CD4-positive, alpha-beta memory T cell (primary cell): ENCODE measurements at places on chromosomes 4 and X.

GRCh38 chr4:125808022-125808421, 493.3 kb downstream of the FAT4 start:
- no peak for DNase-seq

DNA sequence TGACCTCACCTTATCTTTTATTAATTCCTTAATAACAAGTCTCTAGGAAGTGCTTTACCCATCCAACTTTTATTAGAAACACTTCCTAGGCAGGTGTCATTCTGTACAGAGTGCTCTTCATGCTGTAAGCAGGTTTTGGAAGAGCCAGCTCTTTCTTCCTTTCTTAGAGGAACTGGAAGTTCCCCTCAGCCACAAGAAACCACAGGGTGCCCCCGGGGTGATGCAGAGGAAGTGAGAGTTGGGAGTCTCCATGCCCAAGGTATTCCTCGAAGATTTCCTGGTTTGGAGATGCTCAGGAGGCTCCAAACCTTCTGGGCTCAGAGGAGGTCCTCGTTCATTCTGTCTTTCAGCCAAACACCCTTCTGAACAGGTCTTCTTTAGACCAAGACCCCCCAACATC, 83.8 kb downstream of the EGF start:
- no peak for DNase-seq

- no peak for DNase-seq
These were observed at the start of gene C4orf46 for GRCh38 chr4:158671665-158671914. C4orf46 (minus strand) TSS chr4:158671887; CDS start chr4:158671801, 86 bp downstream.

- DNase-seq: no peak
These were observed 32.5 kb upstream of the FRAS1 start for GRCh38 chr4:78024576-78025091.

GRCh38 chrX:27350476-27350875, 112.7 kb downstream of the PPP4R3C start:
- no peak for DNase-seq

DNA sequence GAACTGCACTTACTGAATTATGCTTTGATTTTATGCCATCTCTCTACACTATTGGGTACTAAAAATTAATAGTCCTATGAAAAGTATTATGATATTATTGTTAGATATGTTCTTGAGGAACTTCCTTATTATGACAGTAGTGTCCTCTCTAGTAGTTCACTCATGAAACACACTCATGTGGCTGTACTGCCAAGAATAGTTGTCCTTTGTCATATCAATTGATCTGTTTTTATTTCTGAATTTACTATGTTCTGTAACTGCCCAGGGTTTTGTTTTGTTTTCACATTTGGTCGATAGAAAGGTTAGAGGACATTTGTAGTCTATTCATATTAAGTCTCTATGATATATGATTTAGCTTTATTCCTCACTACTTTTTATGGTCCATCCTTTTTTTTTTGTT, 215.2 kb downstream of the PPARGC1A start:
- DNase-seq: no peak

DNA sequence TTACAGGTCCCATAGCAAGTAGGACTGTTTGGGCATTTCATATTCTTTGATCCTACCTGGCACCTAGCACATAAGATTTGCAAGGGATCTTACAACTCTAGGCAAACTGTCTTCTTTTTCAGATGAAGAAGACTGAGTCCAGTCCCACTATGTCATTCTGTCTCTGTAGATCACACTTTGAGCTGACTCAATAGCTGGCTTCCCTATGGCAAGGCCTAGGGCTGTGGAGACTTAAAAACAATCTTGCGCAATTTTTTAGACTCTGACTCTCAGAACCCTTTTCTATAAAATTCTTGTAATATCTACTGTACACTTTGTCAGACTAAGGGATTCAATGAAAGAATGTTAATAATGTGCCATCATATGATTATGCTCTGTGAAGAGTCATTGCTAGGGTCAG, 26.7 kb downstream of the OTC start:
- no peak for DNase-seq

GRCh38 chrX:88908056-88908455, 161.0 kb downstream of the CPXCR1 start:
- DNase-seq: no peak

GRCh38 chr4:173527103-173527891, 2.7 kb downstream of the HAND2 start:
- no peak for DNase-seq

DNA sequence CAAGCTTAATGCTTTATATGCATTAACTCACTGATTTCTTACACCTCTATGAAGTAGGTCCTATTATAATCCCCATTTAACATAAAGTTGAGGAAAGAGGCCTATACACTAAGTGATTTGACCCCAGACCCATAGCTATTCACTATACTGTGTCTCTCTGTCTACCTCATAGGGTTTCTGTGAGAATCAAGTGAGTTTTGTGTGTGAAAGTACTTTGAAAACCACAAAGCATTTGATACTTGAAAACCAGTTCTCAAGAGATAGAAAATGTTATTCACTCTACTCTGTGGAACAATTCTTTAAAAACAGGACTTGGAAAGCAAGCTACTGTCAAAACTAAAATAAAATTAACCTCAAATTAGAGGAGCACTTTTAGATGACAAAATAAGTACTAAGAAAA, 35.0 kb downstream of the SHROOM3 start:
- no peak for DNase-seq

DNA sequence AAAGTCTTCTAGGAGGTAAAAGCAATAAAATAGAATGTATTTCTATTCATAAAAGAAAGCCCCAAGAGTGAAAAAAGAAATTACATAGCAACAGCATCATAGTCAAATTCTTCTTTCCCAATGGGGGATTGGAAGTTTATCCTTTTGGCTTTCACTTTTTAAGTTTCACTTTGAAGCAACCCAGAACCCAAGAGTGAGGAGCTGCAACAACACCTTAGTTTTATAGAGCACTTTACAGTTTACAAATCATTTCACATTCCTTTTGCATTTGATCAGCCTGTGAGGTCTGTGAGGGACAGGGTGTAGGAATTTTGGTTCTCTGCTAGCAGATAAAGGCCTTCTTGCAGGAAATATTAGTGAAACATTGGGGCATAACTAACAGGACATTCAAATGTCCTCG, 112.0 kb upstream of the NDP start:
- DNase-seq: no peak

DNA sequence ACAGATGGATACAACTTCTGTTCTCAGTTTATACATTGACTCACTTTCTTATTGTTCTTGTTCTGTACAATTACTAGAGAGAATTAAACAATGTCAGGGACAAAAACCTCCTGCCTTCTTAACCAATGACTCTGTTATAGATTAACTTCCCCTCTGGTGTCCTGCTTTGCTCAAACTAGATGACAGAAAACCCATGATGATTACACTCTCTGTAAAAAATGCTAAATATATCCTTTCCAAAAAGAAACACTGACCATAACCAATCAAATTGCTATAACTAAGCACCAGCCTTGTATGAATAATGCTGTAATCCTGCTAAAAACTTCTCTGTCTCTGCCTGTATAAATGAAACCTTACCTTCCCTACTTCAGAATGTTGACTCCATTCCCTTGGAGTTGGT, 29.8 kb upstream of the IL13RA2 start:
- no peak for DNase-seq

GRCh38 chr4:139017861-139018260, 2.3 kb downstream of the NOCT start:
- no peak for DNase-seq

- no peak for DNase-seq
These were observed 122.4 kb upstream of the SLC34A2 start for GRCh38 chr4:25533256-25533655.

DNA sequence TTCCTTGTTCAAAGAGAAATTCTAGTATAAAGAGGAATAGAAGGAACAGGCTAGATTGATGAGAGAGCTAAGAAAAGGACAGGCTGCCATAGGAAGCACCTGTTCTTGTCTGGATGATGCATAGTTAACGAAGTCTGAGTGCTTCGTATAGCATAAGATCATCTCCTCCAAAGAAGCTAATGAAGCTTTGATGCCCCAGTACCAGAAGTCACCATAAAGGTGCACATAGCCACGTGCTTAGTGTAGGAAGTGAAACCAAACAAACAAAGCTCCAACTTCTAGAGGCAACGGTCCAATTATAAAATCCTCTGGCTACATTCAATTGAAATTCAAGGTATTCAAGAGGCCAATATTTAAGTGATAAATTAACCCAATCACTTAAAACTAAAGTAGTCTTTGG, 31.0 kb downstream of the AFAP1 start:
- no peak for DNase-seq

- peak; percentile 24 for DNase-seq
These were observed 35.9 kb upstream of the RELL1 start for GRCh38 chr4:37721995-37722638.

DNA sequence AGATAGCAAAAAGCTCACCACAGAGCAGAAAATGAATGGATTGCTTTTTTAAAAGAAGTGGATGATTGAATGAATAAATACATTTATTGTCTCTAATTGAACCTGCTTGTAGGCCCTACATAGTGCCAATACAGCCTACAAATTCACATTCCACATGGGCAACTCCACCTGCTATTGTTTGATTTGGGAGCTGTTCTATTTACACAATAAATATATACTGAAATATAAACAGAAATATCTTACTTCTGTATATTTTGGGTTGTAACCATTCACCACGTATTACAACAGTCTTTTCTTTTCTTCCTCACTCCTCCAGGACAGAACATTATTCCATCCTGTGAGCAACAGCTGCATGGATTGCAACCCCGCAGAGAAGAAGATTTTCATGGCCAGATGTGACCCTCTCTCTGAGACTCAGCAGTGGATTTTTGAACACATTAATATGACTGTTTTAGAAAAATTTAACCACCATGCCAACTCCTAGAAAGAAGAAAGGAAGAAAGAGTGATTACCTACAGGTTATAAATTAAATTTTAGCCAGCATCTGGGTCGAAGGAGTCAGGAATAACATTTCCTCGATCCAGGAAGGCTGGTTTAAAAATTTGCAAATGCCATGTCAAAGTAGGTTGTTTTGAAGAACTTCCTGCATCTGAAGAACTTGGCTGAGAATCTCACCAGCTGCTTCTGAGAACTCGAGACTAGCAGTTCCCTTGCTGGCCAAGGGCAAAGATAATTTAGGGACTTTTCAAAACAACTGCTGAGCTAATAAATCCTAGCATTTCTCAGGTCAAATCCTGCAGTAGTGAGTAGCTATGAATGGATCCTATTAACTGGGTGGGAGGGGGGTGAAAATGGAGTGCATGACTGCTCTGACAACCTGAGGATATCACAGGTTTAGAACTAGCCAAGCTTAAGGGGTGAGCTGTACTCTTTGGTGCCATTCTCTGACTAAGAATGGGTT, 128.7 kb upstream of the GALNT7 start:
- DNase-seq: no peak

GRCh38 chr4:41002309-41002708, 212.0 kb downstream of the APBB2 start:
- DNase-seq: no peak

- DNase-seq: no peak
These were observed 183.2 kb upstream of the AADAT start for GRCh38 chr4:170272959-170273358.

- no peak for DNase-seq
These were observed 79.7 kb upstream of the PRSS48 start for GRCh38 chr4:151197247-151197646.

- DNase-seq: no peak
These were observed 38.6 kb upstream of the CEP135 start for GRCh38 chr4:55910140-55910539.

DNA sequence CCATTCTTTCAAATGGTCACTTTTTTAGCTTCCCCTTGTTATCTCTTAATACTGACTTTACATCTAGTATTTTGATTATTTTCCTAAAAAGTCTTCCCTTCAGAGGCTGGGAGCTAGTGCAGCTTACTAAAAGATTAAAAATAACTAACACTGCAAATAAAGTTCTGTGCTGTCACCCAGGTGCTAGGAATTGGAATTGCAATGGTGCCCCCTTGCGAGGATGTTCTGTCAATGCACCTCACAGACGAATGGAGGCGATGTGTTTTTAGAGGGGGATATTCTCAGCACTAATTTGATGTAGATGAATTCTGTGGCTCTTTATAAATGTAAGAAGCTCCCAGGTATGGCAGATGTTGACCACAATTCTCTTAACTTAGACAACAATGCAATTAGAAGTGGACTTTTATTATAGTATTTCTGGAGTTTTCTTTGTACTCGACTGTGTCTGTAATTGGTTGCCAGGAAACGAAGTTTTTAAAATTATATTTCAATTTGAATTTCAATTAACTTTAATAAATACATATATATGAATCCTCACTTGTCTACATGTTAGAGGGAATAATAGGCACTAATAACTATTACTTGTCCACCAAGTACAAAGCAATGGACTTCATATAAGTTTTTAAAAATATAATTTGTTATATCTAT, 22.0 kb upstream of the SMIM31 start:
- peak; percentile 24 for DNase-seq

- DNase-seq: no peak
These were observed 28.3 kb upstream of the ALG13 start for GRCh38 chrX:111652719-111653118.

GRCh38 chr4:76361689-76362412, 55.3 kb downstream of the STBD1 start:
- no peak for DNase-seq

- DNase-seq: no peak
These were observed 67.2 kb upstream of the RASGEF1B start for GRCh38 chr4:81538716-81539427.

DNA sequence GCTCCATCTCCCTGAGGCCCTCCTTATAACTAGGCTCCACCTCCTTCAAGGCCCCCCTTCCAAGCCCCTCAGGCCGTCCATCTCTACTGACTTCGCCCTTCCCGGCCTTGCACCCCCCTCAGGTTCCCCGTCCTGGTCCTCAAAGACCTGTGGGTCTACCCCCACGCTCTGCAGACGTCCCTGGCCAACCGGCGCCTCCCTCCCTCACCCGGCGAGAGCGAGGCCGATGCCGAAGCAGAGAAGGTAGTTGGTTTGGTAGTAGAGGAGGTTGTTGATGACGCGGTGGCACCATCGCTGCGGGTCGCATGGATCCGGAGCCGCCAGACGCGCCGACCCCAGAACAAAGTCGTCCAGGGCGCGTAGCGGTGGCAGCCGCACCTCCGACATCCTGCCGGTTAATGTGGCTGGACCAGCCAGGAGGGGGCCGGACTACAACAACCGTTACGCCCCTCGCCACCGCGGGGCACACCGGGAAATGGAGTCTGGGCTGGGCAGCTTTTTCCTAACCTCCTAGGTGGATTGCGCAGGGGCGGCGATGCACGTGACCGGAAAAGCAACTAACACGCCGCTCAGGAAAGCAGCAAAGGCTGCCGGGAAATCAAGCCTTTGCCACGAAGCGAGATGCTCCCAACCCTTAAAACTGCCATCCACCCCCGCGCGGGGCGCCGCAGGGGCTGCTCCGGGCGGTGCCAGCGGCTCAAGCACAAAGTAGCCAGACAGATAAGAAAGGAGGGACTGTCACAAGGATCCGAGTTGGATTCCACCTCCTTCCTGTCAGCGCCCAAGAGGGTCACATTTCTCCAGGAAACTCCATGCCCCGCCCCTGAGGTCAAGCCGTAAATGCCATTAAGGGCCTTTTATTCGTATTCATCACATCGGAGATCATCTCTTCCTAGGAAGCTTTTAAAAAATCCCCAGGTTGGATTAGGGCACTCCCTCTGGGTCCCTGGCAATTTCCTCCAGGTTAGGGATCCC, at the start of gene PRAF2:
PRAF2 (minus strand) TSS at position 402 of the 975 bp plus-strand sequence; CDS start at position 387, 15 bp downstream.
- DNase-seq: peak; percentile 89
